ENCODE measurements at places on chromosomes 3 and 15.

DNA sequence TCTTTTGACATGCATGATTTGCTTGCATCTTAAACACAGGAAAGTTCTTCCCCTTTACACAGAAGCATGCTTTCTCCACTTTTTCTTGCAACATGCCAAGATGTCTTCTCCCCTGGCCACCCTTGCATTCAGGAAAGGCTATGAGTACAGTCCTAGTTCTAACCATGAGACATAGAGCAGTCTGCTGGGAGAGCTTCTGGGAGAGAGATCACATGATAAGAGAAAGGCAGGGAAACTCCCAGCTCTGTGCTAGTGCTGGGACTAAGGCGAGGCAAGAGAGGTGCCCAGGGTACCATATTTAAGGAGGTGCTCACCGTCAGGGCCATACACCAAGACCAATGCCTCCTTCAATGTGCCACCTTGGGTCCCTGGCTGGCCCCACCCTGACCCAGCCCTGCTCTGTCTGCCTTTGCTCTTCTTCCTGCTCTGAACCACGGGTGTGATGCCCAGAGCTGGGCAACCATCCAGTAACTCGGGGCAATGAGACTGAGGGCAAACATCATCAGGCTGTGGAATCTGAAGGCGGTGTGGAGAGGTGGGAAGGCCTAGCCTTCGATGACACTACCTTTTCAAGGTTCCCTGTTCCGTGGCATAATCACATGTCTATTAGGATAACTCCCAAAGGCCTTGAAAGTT is 77.4 kb upstream of the PRR20G start:
- no peak for DNase-seq

GRCh38 chr3:47261301-47261700 is 21.3 kb downstream of the KIF9 start:
- peak; percentile 42 for DNase-seq

DNA sequence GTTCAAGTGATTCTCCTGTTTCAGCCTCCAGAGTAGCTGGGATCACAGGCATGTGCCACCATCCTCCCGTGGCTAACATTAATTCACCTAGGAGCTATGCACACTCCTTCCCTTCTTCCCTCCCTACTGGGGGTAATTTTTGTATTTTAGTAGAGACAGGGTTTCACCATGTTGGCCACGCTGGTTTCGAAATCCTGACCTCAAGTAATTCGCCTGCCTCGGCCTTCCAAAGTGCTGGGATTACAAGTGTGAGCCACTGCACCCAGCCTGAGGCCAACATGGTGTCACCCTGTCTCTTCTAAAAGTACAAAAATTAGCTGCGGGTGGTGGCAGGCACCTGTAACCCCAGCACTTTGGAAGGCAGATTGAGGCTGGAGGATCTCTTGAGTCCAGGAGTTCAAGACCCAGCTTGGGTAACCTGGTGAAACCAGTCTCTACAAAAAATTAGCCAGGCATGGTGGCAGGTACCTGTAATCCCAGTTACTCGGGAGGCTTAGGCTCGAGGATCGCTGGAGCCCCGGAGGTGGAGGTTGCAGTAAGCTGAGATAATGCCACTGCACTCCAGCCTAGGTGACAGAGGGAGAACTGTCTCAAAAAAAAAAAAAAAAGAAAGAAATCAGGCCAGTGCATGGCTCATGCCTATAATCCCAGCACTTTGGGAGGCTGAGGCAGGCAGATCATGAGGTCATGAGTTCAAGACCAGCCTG is 6.1 kb downstream of the RNU5B-1 start:
- DNase-seq: no peak

GRCh38 chr3:162141272-162141791 is 644.7 kb downstream of the OTOL1 start:
- DNase-seq: no peak

- no peak for DNase-seq
These were observed 123.4 kb downstream of the SATB1 start for GRCh38 chr3:18301781-18302180.

DNA sequence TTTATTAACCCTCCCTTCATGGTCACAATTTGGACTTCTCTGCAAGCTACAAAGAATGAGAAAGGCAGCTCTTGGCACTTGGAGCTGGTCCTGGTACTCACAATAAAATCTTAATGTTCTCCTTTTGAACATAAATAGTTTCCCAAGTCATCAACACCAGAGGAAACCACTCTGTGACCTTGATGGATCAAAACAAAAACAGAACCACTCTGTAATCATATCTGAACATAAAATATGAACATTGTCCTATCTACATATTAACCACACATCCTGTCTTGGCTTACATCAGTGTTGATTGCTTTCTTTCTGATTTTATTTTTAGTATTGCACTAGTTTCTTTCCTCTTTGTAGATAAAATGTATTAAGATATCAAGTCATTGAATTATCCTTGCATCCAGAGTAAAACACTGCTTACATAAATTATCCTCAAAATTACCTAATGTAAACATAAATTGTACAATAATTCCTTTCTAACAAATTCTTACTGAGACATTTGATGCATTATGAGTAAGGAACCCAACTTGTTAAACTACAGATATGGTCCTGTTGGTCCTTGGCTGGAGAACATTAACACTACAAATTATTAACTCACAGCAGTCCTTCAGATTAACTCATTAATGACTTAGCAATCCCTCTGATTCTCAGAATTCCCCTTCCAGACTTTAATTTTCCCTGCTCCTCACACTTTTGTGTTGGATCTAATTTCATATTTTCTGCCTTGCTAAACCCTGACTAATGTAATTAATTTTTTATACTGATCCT is 860.5 kb downstream of the DIPK2A start:
- DNase-seq: no peak

DNA sequence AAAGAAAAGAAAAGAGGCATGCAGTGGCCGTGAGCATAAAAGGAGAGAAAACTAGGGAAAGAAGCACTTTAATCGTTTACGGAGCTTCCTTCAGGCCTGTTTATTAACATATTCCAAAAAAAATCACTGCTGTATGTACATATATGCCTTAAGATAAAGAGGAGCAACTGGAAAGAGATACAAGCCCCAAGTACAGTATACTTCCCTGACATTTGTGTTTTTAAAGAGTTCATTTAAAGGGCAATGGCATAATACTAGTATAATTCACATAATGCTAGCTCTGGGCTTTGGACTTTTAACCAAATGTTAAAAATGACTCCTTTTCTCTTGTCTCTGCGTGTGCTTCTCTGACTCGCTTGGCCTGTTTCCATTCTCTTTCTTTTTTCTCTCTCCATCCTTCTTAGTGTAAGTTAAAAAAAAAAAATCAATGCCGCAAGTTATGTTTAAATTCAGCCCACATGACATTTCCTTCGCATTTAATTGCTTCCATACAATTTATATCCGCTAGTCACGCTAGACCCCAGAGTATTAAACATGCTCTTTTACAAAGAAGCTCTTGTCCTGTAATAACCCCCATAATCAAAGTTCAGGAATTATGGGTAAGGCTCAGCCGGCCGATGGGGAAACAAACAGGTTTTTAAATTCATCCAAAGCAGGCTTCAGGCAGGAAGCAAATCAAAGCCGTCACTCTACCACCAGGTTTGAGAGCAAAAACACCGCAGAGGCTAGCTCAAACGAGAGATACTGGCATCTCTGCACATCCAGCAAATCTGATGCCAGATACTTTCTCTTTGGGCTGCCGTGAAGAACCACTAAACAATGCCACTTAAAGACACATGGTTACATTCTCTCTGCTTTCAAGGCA is 19.4 kb downstream of the WWTR1 start:
- DNase-seq: no peak

GRCh38 chr3:2847062-2847841 is 262.9 kb downstream of the IL5RA start:
- DNase-seq: no peak

GRCh38 chr3:136955813-136956212 is 2.0 kb upstream of the IL20RB start:
- no peak for DNase-seq

GRCh38 chr3:111299192-111299615 is 227.6 kb downstream of the NECTIN3 start:
- DNase-seq: no peak

- no peak for DNase-seq
These were observed 93.8 kb downstream of the CMSS1 start for GRCh38 chr3:99911433-99911832.

DNA sequence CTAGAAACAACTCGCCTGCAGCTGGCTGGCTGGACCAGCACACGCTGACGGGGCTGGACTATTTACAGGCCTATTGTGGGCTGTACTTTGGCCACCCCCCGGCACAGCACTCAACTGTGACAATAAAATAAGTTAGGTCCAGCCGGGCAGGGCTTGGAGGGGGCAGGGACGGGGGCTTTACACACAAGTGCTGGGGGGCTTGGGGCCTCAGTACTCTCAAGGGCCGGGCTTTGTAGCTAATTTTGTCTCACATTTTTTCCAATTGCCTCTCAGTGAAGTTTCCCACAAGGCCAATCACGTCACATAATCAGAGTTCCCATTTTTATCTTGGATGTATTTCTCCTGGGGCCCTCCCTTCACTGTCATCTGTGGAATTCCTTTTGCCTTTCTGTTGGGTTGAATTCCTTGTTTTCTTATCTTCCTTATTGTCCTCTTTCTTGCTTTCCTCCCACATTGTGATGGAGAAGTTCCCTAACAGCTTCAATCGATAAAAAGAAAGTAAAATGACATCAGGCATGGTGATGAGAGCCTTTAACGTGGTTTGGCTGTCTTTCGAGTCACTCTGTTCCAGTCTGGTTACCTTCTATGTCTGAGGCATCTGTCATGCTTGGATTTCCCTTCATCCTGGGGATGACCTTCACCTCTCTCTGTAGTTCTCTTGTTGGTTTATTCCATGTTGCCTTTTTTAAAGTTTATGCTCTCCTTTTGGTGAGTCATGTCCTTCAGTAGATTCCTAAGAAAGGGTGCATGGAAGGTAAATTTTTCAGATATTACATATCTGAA is 44.1 kb upstream of the CMTM7 start:
- no peak for DNase-seq

DNA sequence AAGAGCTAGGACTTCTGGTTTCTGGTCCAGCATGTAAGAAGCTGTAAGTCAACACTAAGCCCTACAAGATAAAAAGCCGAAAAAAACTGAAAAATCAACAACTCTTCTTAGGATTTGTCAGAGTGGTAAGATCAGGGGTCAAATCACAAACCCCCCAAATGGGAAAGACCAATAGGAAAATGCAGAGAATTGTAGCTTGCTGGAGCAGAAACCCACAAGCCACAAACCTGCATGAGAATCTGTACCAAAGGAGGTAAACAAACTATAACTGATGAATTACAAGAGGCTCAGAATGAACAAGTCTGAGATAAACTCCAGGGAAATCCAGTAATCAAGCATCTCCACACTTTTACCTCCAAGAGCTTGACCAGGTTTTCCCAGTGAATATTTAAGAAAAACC is 36.0 kb downstream of the RFX7 start:
- DNase-seq: no peak

DNA sequence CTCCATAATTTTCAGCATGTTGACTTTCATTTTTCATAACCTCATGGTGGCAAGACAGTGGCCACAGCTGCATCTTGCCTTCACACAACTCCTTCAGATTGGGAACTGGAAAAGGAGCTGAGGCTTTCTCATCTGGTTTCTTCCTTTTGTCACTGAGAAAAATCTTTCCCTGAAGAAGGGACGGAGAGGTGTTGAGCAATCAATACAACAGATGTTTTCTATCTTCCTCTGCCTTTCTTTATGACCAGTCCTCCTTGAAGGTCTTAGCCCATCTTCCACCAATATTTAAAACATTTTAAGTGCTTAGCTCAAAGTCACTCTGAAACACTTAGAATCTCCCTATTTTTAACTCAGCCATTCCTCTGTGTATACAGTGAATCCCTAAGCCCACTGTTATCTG is 11.9 kb downstream of the ZNF660 start:
- DNase-seq: no peak

GRCh38 chr15:82294061-82294690 is 31.6 kb downstream of the SAXO2 start:
- no peak for DNase-seq

- DNase-seq: no peak
These were observed 286.5 kb downstream of the SQOR start for GRCh38 chr15:45921376-45921775.

DNA sequence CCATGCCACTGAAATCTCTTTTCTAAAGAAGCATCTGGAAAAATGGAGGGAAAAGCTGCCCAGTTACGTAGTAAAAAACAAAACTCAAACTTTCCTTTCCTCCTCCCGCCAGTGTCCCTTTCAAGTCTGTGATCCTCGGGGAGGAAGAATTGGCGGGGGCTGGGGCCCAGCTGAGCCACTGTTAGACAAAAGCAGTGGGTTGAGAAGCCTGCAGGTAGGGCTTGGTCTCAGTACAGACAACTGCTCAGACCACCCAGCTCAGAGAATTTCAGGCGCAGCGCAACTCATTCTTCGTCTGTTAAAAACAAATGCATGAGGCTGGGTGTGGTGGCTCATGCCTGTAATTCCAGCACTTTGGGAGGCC is 117.1 kb downstream of the MYLK start:
- no peak for DNase-seq

- DNase-seq: peak; percentile 76
These were observed 120.7 kb downstream of the LMLN start for GRCh38 chr3:198080521-198081384.

DNA sequence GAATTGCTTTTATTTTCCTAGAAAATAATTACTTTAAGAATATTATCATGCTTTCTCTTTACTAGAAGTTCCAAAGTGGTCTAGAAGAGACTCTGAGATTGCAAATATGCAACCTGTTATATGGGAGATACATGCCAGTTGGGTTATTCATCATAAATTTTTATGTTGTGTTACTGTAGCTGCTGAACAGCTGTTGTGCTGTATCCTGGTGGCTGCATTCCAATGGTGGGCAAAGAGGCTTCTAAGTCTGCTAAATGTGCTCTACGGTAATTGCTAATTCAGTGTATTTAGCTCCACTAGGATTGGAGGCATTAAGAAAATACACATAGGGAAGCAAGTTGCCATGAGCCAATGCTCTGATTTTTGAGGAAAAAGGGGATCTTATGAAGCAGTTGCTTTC is 409.0 kb downstream of the TUSC7 start:
- no peak for DNase-seq

- DNase-seq: no peak
These were observed 38.3 kb downstream of the IFT57 start for GRCh38 chr3:108183971-108184370.

- no peak for DNase-seq
These were observed 84.3 kb downstream of the CHST2 start for GRCh38 chr3:143203848-143204247.

- DNase-seq: peak; percentile 6
These were observed 40.3 kb upstream of the PARL start for GRCh38 chr3:183924956-183925355.

GRCh38 chr3:102750322-102750721 is 315.5 kb downstream of the ZPLD1 start:
- no peak for DNase-seq

DNA sequence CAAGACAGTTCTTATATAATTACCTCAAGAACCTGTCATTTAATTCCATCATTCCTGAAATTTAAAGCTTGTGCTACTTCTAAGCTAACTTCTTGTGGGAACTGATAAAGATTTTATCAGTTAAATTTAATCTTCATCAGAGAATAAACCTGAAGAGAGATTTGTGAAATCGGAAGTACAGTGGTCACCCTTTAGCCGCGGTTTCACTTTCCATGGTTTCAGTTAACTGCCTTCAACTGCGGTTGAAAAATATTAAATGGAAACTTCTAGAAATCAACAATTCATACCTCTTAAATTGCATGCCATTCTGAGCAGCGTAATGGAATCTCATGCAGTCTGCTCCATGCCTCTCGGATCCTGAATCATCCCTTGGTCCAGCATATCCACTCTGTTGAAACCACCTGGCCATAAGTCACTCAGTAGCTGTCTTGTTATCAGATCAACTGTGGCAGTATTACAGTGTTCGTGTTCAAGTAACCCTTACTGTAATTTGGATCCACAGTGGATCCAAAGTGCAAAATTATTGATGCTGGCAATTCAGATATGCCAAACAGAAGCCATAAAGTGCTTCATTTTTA is 626.1 kb downstream of the CADM2 start:
- DNase-seq: no peak

- no peak for DNase-seq
These were observed 76.3 kb downstream of the SLC9A9 start for GRCh38 chr3:143771939-143772338.
